Hepatic stellate cell (primary cell): ENCODE measurements at places on chromosomes 16 and 17.

GRCh38 chr17:60744355-60744966 is 66.8 kb downstream of the BCAS3 start:
- no peak for DNase-seq

- no peak for DNase-seq
These were observed 98.7 kb downstream of the RAB11FIP4 start for GRCh38 chr17:31490019-31490650.

GRCh38 chr16:89505204-89506112 is 2.7 kb upstream of the SPG7 start:
- peak; percentile 84 for DNase-seq

DNA sequence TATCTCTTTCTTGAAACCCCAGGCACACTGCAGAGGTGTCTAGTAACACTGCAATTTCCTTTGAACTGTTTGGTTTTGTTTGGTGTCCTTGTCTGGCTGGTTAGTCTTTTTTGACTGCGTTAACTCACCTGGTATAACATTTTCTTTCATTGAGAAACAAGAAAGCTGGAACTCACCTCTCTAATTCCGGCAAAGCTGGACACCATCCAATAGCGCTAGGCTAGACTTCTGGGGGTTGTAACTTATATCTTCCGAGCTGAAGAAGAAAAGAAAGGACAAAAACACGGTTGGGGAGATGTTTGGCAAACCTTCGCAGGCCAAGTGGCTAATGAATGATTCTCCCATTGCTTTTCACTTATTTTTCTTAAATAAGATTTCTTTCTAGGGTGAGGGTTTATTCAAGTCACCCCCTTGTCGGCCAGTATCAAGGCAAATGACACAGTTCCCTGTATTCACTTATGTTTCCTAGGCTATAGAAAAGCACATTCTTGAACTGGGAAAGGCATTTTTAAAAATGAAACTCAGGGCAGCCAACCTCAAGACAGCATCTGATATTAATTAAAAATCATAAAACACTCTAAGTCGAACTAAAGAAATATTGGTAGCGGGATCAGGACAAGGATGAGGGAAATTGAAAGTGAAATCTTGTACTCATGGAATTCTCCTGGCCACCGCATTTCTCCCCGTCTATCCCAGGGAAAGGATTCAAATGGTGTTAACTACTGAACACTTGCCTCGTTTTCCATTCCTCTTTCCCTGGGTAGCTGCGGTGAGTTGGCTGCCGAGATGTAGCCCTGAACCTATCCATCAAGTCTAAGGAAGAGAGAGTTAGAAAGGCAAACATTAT is 95.9 kb upstream of the ZFHX3 start:
- no peak for DNase-seq

DNA sequence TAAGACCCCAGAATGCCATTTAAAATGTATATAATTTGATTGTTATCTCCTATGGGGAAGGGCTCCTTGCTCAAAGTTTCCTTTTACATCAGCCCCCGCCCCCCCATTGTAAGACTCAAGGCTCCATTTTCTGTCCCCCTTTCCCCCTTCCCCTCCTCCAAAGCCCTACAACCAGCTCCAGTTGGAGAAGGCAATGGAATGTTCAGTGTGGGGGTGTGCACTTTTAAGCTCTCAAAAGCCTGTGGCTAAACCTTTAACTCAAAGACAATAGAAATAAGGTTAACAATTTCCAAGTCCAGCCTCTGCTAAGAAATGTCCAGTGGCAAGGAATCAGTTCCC is 114.7 kb downstream of the NOG start:
- DNase-seq, result no peak

- no peak for DNase-seq
These were observed 21.8 kb upstream of the ANKFN1 start for GRCh38 chr17:56131431-56131830.

GRCh38 chr16:15653227-15653626 is 3.2 kb downstream of the NDE1 start:
- peak; percentile 88 for DNase-seq

DNA sequence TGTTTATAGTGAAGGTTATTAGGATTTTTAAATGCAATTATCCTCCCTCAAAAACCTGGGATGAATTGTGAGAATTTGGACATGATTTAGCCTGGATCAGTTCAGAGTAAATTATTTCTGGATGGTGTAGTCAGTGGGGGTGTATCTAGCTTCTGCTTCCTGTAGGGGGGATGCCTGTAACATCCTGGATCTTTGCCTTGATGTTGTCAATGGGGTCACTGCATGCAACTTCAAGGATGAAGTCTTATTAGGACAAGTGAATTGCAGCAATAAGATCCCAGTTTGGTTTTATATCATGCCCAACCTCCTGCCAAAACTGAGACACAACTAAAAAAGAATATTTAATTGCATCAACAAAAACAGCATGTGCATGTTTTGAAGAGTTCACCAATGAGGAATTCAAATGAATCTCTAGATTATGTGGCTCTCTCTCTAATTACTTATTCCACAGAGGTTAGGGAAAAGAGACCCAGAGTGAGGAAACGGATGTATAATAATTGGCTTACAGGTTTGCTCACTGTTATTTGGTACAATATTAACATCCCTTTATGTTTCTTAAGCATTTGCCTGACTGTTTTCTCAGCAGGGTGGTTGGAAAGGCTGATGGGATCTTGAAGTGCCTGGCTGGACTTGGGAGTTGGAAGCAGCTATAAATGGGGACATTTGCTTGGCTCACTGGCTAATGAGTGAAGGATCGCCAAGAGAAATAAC is 159.8 kb downstream of the HS3ST3B1 start:
- DNase-seq, result no peak

- no peak for DNase-seq
These were observed 16.1 kb downstream of the MRM3 start for GRCh38 chr17:798246-798645.

- DNase-seq, result peak; percentile 68
These were observed 2.4 kb downstream of the DHRS7B start for GRCh38 chr17:21129023-21129681.

DNA sequence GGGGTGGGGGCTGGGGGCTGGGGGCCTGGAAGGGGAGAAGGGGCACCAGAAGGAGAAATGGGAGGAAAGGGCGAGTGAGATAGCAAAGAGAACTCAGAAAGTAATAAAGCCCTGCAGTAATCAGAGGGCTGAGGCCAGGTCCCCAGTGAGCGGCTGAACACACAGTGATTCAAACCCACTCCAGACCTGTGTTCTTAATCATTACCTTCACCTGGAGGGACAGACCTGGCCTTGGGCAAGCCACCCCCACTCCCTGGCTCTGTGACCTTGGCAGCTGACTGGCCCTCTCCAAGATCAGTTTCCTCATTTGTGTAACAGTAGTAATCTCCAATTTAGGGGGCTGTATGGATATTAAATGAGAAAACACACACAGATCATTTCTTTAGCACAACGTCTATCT is 150.4 kb downstream of the WWOX start:
- DNase-seq, result no peak

GRCh38 chr17:80698297-80698696 is 153.7 kb downstream of the RPTOR start:
- DNase-seq, result no peak

GRCh38 chr16:914440-914839 is 56.3 kb downstream of the LMF1 start:
- DNase-seq, result no peak

DNA sequence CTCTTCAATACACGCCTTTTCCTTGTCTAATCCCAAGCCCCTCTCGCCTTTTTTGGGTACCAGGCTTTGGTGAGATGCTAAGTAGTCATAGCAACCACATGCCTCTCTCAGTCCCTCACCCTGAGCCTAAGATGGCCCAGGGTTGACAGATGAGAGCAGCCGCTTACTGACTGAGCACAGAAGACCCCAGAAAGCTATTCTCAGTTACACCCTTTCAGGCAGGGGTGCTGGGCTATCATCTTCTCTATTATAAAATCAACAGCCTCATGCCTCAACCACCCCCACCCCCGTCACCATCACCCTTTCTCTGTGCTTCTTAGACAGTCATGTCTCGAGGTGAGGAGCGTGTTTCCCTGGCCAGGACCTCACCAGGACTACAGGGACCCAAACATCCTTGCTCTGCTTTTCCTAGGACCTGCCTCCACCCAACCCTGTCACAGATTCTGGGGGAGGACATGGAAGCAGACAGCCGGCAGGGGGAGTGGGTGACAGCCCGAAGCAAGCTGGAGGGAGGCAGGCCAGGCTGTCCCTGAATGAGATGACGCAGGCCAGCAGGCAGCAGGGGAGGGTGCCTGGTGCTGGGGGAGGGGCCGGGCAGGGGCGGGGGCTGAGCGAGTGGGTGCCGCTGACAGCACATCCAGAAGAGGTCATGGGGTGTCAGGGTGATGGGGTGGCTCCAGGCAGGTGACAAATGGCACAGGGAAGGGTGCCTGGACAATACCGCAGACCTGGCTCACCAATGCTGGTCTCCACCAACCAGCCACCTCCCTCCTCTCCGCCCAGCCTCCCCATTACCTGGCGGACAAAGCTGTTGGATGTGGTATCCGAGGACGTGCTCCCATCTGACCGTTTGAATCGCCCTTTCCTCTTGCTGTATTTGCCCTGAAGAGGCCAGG is 3.1 kb downstream of the CACNB1 start:
- DNase-seq, result peak; percentile 95

DNA sequence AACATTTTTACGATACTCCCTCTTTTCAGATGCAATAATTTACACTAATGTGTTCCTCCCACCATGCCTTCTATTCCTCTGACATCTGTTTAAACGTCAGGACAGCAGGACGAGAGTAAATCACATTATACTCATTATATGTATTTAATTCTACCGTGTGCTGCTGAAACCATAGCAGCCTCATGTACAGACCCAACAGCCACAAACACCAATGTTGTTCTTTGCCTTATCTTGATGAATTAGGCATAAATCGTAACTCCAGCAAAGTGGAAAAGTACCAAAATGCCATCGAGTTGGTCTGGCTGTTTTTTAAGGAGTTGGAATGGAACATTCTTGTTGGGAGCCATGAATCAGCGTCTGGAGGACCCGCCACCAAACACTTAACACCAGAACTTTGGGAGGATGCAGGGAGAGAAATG is 82.9 kb upstream of the FOXF1 start:
- no peak for DNase-seq

DNA sequence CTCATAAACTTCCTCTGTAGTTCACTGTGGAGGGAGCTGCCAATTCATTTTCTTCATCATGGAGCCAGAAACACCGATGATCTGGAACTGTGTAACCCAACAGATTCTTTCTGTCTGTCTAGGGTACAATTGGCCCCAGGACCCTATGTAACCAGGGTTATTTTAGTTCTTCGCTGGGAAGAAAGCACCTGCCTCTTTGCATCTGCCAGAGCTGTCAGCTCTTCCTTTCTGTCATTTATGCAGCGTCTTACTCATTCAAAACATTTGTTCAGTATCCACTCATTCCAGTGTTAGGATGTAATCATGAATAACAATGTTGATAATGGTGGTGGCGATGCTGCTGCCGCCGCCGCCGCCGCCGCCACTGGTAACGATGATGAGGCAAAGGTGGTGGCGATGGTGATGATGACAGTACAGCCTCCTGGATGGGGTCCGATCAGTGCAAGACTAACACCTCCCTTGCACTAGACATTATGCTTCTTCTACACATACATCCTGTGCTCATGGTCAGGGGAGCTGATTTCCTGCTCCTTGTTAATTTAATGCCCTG is 46.1 kb downstream of the IRX5 start:
- no peak for DNase-seq

DNA sequence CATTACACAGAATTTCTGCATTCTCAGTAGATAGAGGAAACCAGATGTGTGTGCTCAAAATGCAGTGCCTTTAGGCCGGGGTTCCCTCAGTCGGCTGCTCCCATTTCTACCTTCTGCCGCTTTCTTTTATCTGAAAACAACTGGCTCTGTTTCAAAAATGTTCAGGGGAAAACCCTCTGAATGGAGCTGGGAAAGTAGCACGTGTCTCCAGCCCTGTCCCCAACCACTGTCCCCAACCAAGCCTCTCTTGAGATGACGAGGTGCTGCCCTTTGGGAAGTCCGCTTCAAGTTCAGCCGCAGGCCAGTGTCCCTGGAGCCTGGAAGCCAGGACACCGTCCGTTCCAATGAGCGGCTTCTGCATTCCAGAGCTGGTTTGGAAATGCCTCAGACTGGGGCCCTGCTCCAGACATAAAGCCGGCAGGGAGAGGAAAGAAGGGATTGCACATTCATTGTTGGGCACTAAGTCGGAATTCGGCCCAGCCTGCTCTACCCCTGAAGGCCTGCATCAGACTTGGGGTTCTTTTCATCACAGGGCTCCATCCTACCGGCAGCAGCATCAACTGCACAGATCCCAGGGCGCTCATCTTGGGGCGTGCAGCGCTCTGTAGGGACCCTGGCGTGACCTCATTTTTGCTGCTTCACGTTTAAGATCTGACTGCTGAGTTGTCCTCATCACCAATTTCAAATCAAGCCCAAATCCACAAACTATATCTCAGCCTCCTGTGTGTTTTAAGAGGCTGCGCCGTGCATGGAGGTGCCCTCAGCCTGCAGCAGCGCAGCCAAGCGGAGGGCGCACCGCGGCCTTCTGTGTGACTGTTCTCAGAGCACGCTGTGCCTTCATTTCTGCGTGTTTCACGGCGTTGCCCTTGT is 111.3 kb downstream of the BANP start:
- DNase-seq, result peak; percentile 65

- DNase-seq, result no peak
These were observed 5.9 kb upstream of the MAP2K3 start for GRCh38 chr17:21278450-21279197.

GRCh38 chr17:48995974-48996721 is 1.0 kb upstream of the IGF2BP1 start:
- DNase-seq, result peak; percentile 58

- DNase-seq, result peak; percentile 88
These were observed at the start of gene ERBB2 for GRCh38 chr17:39699818-39700147. Gene ERBB2 (plus strand): TSS chr17:39700064. CDS start chr17:39700239, 175 bp downstream.

DNA sequence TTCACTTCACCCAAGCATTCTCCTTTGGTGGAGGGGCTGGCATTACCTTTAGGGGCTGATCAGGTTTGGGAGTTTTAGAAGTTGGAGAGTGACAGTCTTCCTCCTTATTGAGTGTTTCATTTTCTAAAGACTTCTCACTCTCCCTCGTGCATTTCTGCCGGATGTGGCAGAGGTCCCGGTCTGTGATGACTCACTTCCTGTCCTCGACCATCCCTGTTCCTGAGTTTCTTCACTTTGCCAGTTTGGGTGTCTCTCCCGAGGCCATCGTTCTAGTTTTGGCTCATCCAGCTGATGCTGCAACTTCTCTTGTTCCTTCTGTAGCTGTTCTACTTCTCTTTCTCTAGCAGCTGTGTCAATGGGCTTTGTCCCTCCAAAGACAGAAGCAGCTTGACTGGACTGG is 104.3 kb downstream of the PHKB start:
- DNase-seq, result peak; percentile 17

DNA sequence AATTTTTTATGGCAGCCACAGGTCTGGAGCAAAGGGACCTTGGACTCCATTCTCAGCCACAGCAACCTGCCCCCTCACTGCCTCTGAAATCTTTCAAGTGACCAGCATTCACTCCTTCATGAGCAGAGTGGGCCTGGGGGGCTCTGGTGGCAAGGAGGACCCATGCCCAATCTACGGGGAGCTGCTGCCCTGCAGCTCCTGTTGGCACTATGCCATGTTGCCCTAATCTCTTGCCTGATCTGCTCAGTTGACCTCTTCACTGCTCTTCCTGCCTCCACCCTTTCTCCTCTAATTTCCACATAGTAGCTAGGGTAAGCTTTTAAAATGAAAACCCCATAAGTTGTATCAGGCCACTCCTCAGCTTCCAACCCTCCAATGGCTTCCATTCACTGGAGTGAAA is 2.9 kb upstream of the PRKCB start:
- DNase-seq, result no peak

GRCh38 chr17:6831661-6832263 is at the start of gene TEKT1:
Gene TEKT1 (minus strand): TSS chr17:6831729. CDS start chr17:6830376, 1,353 bp downstream.
- DNase-seq, result peak; percentile 20

- DNase-seq, result peak; percentile 75
These were observed 8.3 kb upstream of the ITGA3 start for GRCh38 chr17:50047488-50048126.

- DNase-seq, result no peak
These were observed 77.0 kb downstream of the MYH13 start for GRCh38 chr17:10295728-10296343.
